Activated CD8-positive, alpha-beta memory T cell treated with anti-CD3 and anti-CD28 coated beads for 1 hour (primary cell): ENCODE measurements at places on chromosomes 7 and 10.

GRCh38 chr7:151133266-151133985 is 34.1 kb downstream of the GBX1 start:
- DNase-seq, result no peak

DNA sequence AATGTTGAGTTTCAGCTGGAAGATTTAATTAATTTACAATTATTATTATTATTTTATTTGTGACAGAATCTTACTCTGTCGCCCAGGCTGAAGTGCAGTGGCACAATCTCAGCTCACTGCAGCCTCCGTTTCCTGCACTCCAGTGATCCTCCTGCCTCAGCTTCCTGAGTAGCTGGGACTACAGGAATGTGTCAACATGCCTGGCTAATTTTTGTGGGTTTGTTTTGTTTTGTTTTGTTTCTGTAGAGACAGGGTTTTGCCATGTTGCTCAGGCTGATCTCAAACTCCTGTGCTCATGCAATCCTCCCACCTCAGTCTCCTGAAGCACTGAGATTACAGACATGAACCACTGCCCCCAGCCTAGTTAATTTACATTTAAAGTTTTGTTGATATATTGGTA is 93.8 kb upstream of the MEOX2 start:
- no peak for DNase-seq

DNA sequence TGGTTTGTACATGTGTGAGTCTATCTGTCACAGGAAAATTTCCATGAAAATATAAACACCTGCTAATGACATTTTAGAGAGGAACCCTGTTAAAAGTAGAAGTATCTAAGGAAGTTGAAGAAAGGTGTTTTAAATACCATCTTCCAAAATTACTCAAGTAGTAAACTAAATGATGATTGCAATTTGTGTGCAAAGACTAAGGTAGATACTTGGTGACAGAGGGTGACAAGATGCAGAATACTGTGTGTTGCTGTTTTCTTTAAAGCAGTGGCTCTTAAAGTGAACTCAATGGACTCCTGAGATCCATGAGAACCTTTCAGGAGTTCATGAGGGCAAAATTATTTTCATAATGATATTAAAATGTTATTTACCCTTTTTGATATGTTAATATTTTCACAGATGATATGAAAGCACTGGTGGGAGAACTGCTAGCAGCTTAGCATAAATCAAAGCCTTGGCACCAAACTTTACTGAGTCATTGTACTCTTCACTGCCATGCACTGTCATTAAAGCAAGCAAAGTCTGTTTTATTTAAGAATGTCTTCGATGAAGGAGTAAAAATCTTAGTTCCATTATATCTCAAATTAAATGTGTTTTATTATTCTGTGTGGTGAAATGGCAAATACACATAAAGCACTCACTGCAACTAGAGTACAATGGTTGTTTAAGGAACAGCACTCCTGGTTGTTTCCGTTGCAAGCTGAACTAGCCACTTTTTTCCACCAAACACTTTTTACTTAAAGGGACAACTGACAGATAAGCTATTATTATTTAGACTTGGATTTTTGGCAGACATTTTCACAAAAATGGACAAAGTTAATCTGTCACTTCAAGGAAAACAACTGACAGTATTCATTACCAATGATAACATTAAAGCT is 133.7 kb downstream of the LRRN3 start:
- DNase-seq, result no peak

GRCh38 chr7:111162692-111163091 is 71.8 kb downstream of the LRRN3 start:
- DNase-seq, result no peak

DNA sequence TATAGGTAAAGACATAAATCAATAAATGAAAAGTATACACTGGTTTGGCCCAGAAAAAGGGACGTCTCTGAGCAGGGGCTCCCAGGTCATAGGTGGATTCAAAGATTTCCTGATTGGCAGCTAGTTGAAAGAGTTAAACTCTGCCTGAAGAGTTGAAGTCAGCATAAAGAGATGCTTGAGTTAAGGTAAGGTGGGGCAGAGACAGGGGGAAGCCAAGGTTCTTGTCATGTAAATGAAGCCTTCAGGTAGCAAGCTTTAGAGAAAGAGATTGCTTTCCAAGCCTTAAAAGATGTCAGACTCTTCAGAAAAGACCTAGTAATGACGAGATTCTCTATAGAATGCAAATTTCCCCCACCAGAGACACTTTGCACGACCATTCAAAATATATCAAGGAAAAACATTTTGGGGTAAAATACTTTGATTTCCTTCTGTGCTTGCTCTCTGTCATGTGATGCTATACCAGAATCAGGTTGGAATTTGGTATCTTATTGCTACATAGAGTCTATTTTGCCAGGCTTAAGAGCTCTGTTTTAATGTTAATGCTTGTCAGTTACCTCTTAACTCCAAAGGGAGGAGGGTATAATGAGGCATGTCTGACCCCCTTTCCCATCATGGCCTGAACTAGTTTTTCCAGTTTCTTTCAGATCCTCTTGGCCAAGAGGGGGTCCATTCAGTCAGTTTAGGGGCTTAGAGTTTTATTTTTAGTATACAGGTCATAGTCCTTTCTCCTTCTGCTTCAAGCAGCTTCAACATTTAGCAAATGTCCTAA is 429.6 kb downstream of the ADRA2A start:
- no peak for DNase-seq

GRCh38 chr7:4049202-4049601 is 632.9 kb upstream of the FOXK1 start:
- no peak for DNase-seq

- no peak for DNase-seq
Observed at GRCh38 chr7:130632111-130632510, 36.4 kb downstream of the COPG2 start.

DNA sequence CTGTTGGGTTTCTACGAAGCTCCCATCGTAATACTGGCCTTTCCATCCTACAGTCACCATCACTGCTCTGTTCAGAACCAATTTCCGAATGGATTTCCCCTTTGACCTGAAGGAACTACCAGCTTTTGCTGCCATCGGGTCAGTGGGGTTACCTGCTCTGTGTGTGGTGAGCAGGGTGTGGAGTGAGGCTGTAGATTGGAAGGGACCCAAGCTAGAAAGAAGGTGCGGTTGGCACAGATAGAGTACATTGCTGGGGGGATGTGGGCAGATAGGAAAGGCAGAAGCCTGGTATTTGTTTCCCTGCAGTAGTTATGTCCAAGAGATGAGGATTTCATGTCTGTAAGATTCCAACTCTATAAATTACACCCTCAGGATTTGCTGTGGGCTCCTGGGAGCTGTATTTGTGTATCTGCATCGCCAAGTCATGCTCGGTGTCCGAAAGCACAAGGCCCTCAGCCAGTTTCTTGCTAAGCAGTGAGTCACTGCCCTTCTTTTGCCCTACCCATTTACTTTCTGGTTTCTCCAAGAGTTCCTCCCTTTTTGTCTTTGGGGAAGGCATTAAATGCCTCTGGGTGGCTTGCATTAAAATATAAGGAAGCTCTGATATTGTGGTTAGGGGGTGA is 15.4 kb downstream of the CLCN1 start:
- no peak for DNase-seq

GRCh38 chr10:73628405-73628804 is 12.9 kb downstream of the MYOZ1 start:
- no peak for DNase-seq

DNA sequence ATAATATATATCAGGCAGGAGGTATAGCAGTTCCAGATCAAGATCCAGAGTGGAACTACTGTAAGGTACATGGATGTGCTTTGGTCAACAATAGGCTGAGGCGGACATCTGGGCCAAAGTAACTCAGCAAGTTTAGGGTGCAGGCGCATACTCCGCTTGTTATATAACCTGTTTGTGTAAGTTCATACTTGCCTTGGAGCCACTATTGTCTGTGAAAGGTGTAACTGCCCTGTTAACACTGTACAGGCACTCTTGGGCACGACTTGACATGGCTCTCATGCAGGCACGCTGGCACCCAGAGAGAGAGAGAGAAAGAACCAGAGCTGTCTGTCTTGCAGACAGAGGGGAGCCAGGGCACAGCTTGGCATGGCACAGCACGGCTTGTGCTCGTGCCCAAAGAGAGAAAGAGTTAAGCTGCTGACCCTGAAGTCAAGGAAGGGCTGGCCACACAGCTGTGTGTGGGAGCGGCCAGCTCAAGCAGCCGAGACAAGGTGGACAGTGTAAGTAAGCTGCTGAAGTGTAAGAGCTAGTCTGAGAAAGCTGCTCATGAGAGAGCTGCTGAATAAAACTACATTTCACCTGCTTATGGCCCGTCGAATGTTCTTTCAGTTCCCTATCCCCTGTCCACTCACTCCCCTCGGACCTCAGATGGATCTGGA is 47.8 kb upstream of the KAT6B start:
- DNase-seq, result no peak

DNA sequence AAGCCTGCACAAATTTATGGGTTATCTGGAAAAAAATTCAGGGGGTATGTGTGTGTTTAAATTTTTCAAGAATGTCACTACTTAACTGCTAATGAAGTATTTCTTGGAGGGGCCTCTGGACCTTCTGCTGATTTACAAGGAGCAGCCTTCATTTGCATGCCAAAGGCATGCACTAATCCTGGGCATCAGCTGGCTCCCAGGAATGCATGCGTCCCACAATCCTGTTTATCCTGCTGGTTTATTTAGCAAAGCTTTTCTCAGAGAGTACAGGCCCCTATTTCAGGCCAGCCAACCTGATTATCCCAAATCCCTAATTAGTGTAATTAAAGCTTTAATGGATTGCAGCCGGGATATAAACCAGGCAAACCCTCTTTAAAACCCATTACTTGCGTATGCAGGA is 170.4 kb downstream of the TAX1BP1 start:
- DNase-seq, result no peak
